ENCODE measurements at places on chromosomes 3 and 15.

GRCh38 chr3:52784021-52784621, 6.7 kb downstream of the ITIH1 start:
- no peak for DNase-seq

- DNase-seq: peak; percentile 9
These were observed 4.5 kb upstream of the IL17RC start for GRCh38 chr3:9912294-9912935.

- DNase-seq: peak; percentile 97
These were observed at the start of gene ISL2 for GRCh38 chr15:76336254-76337058. Gene ISL2, plus strand, starts transcription at chr15:76336773. Its CDS starts 111 bp downstream, at chr15:76336884.

DNA sequence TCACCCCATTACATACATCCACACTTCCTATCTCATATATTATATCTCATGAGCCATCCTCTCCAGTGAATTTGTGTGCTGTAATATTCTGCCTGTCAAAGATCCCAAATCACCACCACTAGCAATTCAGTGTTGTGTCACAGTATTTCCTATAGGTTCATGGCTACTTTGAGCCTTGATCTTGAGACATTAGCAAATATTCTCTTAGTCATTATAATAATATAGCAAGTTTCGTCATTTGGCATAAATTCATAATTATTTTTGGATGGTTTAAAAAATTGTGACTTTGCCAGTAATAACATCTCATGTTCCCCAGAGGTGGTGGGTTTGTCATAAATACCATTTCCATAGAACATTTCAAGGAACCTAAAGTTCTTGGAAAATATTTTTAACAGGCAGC, 47.7 kb downstream of the CMSS1 start:
- DNase-seq: no peak

GRCh38 chr3:98730338-98730737, 32.8 kb upstream of the ST3GAL6 start:
- DNase-seq: no peak

DNA sequence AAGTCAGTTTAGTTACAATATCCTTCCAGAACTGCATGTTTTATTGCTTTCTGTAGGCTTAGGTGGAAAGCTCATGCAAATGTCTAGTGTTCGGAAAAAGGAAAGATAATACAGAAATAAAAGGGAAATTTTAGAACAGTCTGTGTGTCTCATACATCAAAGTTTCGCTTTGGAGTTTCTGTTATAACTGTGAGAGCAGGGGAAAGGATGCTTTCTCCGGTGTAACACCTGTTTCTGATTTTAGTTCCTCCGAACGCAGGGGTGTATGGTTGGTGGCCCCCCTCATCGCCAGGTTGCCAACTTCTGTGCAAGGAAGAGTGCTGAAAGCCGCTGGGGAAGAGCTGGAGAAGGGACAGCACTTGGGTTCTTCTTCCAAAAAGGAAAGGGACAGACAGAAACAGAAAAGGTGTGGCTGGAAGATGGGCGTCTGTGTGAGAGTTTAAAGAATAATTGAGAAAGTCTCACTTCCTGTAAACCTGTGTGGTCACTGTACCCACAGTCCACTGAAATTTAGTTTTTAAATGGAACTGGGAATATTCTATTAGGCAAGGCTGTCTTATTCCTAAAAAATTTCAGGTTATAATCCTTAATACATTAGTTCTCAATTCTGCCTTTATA, 6.7 kb downstream of the P2RY12 start:
- no peak for DNase-seq

DNA sequence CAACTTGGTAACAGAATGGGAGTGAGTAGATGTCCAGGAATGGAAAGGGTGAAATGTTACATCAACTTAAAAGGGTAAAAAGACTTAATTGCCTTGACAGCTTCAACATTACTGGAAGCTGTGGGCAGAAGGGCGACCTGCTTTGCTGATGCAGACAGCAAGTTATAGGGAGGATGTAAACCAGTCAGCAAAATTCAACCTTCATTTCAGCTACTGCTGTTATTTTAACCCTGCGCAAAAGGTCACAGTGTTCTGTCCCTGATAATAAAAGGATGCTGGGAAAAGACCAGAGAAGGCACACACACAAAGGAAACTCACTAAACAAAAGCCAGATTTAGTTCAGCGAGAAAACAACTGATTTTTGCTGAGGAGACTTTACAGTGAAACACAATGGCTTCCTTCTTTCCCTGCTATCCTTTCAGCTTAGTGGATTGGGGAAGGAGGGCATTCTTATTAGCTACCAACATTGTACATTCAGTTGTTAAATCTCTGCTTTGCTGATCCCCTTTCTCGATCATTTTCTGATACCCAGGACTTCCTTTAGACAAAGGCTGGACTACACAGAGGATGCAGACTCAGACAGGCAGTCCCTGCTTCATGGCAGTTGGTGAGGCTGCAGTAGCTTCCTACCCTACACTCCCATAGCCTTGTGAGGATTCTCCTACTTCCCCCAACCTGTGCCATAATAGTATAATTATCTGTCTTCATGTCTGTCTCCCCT, 62.0 kb downstream of the P3H2 start:
- no peak for DNase-seq

- DNase-seq: no peak
These were observed 182.1 kb downstream of the CLSTN2 start for GRCh38 chr3:140117096-140117526.

GRCh38 chr15:82051664-82052063, 5.8 kb upstream of the MEX3B start:
- no peak for DNase-seq

DNA sequence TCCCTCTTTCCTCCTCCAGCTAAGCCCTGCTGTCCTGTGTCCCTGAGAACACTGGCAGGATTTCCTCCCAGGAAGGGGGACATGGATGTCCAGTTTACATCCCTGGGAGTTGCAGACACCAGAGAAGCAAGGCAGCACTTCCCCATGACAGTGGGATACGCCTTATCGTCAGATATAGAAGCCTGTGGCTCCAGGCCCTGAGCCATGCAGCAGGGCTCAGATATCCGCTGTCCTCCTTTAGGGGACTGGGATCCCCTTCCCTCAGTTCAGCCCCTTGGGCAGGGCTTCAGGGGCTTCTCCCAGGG, 16.4 kb downstream of the CORO2B start:
- no peak for DNase-seq

GRCh38 chr15:54206586-54207321, 228.5 kb downstream of the UNC13C start:
- no peak for DNase-seq

- no peak for DNase-seq
These were observed 16.2 kb downstream of the RBP2 start for GRCh38 chr3:139460076-139460475.

DNA sequence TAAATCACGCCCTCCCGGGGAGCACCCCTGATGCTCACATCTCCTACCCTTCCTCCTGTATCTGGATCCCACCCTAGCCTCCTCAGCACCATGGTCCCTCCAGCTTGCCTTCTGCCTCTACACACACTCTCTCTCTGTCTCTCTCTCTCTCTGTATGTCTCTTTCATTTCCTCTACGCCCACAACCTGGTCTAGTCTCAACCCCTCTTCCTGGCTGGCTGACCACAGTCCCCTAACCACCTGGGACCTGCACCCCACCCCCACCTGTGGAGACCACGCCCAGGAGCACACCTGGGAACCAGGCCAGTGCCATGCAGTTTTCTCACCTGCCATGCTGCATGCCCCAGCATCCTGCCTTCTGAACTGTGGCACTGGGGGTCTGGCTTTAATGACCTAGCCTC, 4.0 kb upstream of the CFAP100 start:
- no peak for DNase-seq

DNA sequence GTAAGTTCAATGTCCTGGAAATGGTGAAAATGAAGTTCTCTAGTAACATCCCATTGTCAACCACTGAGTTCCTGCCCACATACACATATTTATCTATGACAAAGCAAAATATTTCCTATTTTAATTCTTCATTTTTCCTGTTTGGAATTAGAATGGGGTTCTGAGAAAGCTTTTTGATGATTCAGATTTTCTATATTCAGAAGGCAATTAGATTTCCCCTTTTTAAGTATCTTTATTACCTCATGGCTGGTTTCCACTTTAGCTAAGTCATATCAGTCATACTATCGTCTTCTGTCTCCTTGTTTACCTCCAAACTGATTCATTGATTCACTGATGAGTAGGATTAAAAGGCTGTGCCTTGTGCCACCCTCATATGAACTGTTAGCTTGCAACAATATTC, 17.9 kb downstream of the ETFA start:
- DNase-seq: no peak

GRCh38 chr3:58287354-58287753, 18.7 kb upstream of the RPP14 start:
- DNase-seq: no peak

DNA sequence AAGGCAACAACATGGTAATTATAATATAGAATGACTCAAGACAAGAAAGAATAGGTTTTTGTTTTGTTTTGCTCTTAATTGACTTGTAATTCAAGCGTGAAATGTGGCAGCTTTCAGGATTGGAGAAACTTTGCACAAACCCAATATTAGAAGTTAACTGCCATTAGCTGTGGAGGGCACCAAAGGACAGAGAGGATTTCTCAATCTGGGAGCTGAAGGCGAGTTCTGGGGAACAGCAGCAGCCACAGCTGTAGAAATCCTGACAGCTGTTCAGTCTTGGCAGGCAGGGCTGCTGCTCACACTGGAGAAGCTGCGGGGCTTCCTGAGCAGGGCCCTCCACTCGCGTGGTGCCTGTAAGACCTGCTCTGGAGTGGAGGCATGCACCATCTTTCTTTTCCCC, 182.2 kb upstream of the IL12A start:
- no peak for DNase-seq

DNA sequence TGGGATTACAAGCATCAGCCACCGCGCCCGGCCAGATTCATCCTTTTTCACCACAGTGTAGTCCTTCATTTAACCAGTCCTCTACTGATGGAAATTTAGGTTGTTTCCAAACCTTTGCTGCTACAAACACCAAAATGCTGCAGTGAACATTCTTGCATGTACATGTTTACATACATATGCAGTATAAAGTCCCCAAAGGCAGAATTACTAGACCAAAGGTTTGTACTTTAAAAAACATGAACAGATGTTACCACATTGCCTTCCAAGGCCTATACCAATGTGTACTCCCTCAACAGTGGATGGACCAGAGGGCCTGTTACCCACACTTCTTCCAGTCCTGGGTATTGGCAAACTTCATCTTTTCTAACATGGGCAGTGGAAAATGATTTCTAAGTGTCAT, 51.0 kb downstream of the RLBP1 start:
- DNase-seq: no peak

DNA sequence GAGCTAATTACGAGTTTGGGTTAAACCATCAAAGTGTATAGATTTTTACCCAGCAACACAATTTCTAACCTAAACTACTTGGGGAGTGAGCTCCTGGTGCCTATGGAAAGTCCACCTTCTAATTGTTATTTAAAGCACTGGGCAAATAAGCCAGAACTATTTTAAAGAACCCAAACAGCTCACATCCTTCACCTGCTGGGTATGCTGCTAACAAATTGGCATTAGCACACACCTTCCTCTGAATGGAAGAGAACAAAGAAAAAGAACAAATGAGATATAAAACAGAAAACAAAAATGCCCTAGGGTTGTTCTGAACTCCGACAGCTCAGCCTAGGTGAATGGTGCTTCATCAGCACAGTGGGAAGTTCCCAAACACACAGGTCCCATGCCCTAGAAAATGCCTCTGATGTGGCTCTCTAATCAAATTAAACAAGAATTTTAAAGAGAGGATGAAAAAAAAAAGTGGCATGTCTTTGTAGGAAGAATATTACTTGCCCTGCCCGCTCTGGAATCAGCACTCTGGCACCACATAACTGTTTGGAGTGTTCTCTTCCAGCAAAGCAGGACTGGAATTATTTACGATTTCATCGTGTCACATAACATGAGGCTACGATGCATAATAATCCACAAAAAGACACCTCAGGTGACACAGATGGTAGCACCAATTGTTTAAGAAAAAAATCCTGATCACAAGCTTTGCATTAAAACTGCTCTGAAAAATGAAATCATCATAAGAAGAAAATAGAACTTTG, 334.4 kb downstream of the GBE1 start:
- DNase-seq: no peak

- no peak for DNase-seq
These were observed 216.8 kb downstream of the ADAMTS17 start for GRCh38 chr15:100124936-100125335.

DNA sequence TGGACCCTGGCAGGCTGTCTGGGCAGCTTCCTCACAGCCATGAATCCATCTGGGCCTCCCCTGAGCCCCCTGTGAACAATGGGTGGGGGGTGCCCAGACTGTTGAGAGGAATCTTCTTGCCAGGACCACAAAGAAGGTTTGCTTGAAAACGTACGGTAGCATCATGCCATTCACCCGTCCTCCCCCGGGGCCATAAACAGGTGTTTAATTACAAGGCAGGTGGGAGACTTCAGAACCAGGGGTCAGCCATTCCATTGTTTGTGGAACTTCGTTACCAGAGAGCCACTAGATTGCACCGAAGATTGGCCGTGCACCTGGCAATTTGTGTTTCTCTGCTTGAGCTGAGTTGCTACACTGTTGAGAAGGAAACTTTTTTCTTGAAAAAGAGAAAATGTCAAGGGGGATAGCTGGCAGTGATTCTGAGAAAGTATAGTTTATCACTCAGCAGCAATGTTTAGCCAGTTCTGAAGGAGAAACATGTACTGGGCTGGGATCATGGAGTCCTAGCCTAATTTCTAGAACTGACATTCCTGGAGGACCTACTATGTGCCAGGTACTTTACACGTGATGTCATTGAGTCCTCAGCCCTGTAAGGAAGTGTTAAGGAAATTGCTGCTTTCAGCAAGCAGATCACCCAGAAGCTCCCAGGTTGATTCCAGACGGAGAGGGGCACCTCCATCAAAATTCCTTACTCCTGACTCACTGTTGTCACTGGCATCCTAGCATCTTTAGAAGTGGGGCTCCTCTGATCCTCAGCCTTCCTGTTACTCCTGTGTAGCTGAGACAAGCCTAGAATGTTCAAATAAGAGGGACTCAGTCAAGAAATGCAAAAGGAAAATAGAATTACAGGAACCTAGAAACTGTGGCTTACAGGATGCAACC, 103.8 kb upstream of the UBE2E1 start:
- DNase-seq: no peak

DNA sequence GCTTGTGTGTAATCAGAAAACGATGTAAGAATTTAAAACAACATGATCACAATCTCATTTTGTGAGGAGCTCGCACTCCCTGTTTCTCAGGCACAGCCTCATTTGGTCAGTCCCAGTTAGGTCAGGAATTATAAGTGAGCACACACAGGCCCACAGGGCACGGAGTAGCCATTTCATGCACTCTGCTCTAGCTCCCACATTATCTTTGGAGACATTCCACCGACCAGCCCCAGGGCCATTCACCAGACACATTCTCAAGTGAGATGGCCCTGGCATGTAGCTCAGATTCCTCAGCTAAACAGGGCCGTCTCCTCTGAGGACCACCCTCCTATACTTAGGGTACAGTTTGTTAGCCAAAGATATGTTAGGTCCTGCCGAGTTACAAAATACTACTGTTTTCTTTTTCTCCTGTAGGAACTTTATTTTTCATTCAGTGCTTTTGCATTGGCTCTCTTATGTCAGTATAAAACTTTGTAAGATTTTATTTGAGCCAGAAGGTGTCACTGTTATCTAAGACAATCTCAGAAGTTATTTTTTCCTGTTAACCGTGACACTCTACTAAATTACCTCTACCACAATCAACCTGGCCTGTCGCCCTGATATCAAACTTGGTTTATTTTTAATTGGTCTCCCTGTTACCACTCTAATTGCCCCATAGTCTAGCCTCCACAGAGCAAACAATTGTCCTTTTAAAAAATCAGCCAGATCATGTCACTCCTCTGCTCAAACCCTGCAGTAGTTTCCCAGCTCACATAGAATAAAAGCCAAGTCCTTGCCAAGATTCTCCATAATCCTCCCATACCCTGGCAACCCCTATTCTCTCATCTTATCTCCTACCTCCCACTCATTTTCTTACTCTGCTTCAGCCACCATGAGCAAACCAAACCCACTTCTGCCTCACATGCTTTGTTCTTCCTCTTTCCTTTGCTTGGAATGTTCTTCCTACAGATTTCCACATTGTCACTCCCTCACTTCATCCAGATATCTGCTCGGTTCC, 105.7 kb downstream of the PPP2R3A start:
- DNase-seq: no peak
